Activated T-helper 17 cell treated with anti-CD3 and anti-CD28 coated beads, Interleukin-2, amount 50 U/mL, for 72 hours (primary cell): ENCODE measurements at places on chromosomes 7 and 10.

DNA sequence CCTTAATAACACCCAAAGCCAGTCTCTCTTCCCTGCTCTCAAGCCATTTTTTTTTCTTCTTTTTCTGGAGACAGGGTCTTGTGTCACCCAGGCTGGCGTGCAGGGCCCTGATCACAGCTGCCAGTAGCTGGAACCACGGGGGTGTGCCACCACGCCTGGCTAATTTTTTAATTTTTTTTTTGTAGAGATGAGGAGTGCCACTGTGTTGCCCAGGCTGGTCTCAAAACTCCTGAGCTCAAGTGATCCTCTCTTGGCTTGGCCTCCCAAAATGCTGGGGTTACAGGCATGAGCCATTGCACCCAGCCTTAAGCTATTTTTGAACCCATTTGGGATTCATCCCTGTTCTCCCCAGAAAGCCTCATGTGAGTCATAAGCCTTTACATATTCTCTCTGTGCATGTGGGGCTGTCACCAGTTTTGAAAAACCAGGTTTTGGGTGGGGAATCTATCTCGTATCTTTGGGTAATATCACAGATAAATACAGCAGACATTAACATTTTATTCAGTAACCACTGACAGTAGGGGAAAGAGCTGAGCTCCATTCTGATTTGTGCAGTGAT is 15.5 kb downstream of the ZNF487 start:
- H3K27ac ChIP-seq: peak overlapping the region; percentile 97
- H3K4me1 ChIP-seq: peaks cover 24% of the 10 kb centered on the region
- no peaks in the 10 kb centered on the region for H3K27me3 ChIP-seq
- no peak for ATAC-seq

GRCh38 chr10:73911553-73912004 is 647 bp downstream of the PLAU start:
- ATAC-seq: no peak
- H3K36me3 ChIP-seq: no peaks in the 10 kb centered on the region
- peaks cover 10% of the 10 kb centered on the region for H3K4me1 ChIP-seq
- H3K4me3 ChIP-seq: peak overlapping the region; percentile 68
- H3K27me3 ChIP-seq: peaks cover 10% of the 10 kb centered on the region
- no peak overlapping the region for H3K27ac ChIP-seq

DNA sequence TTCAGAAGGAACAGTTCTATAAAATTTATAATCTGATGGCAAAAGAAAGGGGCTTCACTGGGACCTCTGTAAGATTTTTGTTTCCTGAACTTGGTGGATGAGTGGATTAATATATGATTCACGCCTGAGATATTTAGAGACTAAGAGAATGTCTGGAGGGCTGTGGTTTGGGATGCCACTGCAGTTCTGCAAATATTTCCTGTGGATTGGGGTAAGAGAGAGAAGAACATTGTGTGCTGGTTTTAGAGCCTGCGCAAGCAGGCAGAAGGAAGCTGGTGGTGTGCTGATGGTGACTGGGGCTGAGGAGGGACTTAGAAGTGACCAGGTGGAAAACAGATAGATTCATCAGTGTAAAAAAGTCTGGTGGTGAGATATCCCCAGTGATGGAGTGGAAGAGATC is 87.0 kb downstream of the SUGCT start:
- no peak overlapping the region for H3K4me3 ChIP-seq
- H3K27ac ChIP-seq: no peak overlapping the region
- no peaks in the 10 kb centered on the region for H3K36me3 ChIP-seq
- ATAC-seq: no peak
- no peaks in the 10 kb centered on the region for H3K27me3 ChIP-seq

GRCh38 chr7:28358423-28358868 is 53.9 kb upstream of the CREB5 start:
- no peaks in the 10 kb centered on the region for H3K36me3 ChIP-seq
- no peak overlapping the region for H3K27ac ChIP-seq
- H3K4me1 ChIP-seq: no peaks in the 10 kb centered on the region
- peak; percentile 74 for ATAC-seq
- no peak overlapping the region for H3K4me3 ChIP-seq
- peaks cover 8% of the 10 kb centered on the region for H3K27me3 ChIP-seq

GRCh38 chr7:36487756-36488336 is 98.2 kb downstream of the ANLN start:
- H3K27ac ChIP-seq: no peak overlapping the region
- H3K36me3 ChIP-seq: no peaks in the 10 kb centered on the region
- H3K4me3 ChIP-seq: no peak overlapping the region
- H3K4me1 ChIP-seq: no peaks in the 10 kb centered on the region

DNA sequence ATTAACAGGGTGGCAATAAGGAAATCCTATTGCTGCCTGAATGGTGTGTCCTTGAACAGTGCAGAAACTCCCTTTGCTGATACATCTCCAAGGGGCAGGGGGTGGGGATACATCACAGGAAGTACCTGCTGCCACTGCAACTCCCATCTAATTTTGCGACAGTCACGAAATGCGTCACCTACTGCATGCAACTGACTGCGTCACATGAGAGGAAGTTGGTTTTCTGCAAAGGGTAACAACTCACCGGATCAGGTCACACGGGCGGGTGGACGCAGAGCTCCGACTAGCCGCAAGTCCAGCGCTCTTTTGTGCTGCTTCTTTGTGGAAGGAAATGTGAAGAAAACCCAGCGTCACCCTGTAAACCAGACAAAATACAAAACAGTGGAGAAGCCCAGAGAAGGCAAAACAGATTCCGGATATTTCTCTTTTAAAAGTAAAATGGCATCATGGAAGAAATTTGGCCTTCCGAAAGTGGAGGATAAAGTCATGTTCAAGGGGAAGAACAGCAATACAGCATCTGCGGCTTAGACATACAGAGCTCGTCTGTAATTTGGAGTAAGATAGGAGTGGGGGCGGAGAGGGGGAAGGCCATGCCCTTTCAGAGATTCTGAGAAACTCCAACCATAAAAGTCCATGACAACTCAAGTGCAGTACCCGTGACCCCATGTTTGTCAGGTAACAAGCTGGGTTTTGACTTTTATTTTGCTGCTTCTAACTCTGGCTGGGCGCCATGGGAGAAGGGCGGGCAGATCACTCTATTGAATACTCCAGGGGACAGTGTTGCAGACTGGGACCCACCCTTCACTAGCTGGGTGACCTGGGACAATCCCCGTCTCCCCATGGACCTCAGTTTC is 32.3 kb upstream of the PLEKHS1 start:
- H3K27ac ChIP-seq: no peak overlapping the region
- no peaks in the 10 kb centered on the region for H3K27me3 ChIP-seq
- peaks cover 63% of the 10 kb centered on the region for H3K36me3 ChIP-seq

DNA sequence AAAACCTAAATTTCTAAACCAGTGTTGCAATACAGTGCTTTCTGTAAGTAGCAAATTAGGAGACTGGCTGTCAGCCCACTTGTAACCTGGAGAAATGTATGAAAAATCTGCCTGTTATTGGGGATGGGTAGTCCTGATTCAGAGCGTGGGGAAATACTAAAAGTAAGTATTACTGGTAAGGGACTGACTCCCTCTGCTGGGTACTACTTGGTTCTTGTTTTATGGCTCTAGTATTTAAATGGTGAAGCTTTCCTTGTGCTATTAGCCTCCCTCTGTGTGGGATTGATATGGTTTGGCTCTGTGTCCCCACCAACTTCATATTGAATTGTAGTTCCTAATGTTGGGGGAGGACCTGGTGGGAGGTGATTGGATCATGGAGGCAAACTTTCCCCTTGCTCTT is 886.1 kb downstream of the SORCS1 start:
- no peak overlapping the region for H3K27ac ChIP-seq
- H3K4me1 ChIP-seq: no peaks in the 10 kb centered on the region
- H3K36me3 ChIP-seq: no peaks in the 10 kb centered on the region
- ATAC-seq: no peak
- H3K27me3 ChIP-seq: no peaks in the 10 kb centered on the region

DNA sequence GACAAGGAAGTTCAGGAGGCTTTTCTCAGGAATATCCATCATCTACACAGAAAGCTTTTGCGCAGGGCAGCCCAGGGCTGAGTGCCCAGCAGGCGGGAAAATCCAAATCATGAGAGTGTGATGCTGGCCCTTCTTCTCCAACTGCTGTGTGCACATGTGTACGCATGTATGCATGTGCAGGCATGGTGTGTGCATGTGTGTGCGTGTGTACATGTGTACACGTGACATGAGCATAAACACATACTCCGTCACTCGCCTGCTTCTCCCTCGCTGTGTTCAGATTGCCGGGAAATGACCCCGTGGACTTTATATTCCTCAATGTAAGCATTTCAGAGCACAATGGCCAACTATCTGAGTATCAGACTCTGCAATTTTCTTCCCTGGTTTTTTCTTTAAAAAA is 85.1 kb downstream of the PRPF18 start:
- no peak overlapping the region for H3K27ac ChIP-seq
- H3K4me3 ChIP-seq: no peak overlapping the region
- H3K36me3 ChIP-seq: no peaks in the 10 kb centered on the region
- no peaks in the 10 kb centered on the region for H3K27me3 ChIP-seq
- ATAC-seq: no peak

DNA sequence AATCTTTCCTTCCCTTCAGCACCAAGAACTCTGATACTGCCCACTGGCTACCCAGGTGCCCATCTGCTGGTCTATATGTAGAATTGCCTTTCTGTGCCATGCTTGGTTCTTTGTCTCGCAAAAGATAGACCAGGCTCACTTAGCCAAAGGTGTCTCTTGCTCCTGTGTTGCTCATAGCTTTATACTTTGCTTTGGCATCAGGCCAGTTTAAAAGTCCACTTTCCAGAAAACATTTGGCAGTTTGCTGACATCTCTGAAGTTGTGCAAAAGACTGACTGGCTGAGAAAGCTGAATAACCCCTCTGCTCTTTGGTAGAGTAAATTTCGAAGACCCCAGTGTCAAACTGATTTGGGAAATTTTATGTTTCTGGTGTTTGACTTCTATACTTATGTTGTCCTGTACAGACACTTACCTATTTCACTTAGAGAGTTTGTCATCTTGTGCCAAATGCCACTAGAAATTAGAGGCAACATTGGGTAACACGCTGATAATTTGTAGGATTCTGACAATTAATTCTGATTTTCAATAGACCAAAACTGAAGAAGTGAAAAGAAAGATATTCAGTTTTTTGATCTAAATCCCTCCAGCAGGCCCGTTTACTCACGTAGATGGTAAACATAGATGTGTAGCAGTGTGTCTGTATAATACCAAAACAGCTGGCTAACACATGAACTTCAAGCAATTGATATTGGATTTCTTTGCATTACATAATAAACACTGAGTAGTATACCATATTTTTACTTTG is 91.1 kb downstream of the CPED1 start:
- no peaks in the 10 kb centered on the region for H3K4me1 ChIP-seq
- no peak overlapping the region for H3K4me3 ChIP-seq
- ATAC-seq: no peak

DNA sequence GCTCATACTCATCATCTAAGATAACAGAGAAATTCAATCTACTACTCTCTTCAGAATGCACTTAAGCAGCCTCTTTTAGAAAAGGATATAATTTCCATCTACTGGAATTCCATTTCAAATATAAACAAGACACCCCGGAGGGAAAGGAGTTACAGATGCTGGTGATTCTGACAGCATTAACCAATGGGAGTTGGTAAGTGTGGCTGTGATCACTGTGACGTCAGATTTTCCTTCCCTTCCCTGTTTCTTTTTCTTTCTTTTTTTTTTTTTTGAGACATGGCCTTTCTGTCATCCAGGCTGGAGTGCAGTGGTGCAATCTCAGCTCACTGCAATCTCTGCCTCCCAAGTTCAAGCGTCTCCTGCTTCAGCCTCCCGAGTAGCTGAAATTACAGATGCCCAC is 106.6 kb downstream of the ACTR3B start:
- ATAC-seq: no peak
- H3K27ac ChIP-seq: no peak overlapping the region
- no peak overlapping the region for H3K4me3 ChIP-seq
- H3K27me3 ChIP-seq: no peaks in the 10 kb centered on the region
- H3K4me1 ChIP-seq: peaks cover 3% of the 10 kb centered on the region

DNA sequence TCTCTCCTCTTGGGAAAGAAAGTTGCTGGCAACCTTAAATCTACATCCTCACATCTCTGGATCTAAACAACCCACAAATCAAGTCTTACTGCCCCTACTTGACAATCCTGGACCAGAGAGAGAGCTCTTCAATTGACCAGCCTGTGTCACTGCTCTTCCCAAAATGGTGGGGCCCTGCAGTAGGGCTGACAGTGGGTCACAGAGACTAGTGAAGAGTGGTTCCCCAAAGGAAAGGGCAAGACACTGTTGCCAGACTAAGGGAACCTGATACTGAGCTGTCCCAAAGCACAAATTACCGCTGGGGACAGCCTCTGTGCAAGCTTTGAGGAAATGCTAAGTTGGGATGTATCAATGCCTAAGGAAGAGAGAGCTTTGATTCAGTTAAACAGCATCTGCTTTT is 4.5 kb upstream of the GPRIN2 start:
- H3K4me1 ChIP-seq: peaks cover 4% of the 10 kb centered on the region
- ATAC-seq: no peak
- no peak overlapping the region for H3K4me3 ChIP-seq
- H3K27me3 ChIP-seq: peaks cover 2% of the 10 kb centered on the region
- H3K36me3 ChIP-seq: no peaks in the 10 kb centered on the region

DNA sequence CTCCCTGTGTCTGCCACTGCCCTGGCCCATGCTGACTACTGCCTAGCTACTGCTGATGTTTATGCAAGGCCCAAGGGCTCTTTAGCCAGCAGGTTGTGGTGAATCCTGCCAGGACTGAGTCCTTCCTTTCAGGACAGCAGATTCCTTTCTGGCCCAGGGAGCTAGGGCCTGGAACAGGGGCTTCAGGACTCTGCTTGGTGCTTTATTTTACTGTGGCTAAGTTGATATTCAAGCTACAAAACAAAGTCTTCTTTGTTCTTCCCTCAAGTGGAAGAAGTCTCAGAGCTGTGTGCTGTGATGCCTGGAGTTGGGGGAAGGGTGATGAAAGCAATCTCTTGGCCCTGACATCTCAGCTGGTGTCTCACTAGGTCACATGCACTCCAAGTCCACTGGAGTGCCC is 66.2 kb upstream of the NME8 start:
- H3K27ac ChIP-seq: no peak overlapping the region
- H3K27me3 ChIP-seq: peaks cover 12% of the 10 kb centered on the region
- H3K4me3 ChIP-seq: no peak overlapping the region
- no peak for ATAC-seq
- H3K4me1 ChIP-seq: no peaks in the 10 kb centered on the region

DNA sequence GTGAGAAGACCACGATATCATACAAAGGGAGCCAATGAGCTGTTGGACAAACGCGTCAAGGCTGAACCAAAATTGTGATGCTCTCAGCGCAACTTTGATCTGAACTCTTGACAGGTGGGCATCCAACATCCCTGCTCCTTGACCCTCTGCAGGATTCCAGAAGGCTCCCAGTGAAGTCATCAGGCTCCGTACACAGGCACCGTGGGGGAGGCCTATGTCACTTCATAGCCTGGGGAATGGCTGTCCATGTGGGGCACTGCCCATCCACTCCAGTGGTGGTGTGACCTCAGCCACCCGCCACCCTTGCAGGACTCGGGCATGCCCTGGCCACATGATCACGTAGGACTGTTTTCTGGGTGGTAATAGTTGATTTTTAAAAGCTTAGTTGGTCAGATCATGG is 233.8 kb upstream of the GRB10 start:
- H3K4me1 ChIP-seq: no peaks in the 10 kb centered on the region
- H3K27ac ChIP-seq: no peak overlapping the region
- peaks cover 5% of the 10 kb centered on the region for H3K27me3 ChIP-seq
- no peaks in the 10 kb centered on the region for H3K36me3 ChIP-seq

GRCh38 chr7:89021741-89022140 is 226.2 kb upstream of the TEX47 start:
- no peaks in the 10 kb centered on the region for H3K27me3 ChIP-seq
- H3K4me3 ChIP-seq: no peak overlapping the region
- ATAC-seq: no peak
- H3K36me3 ChIP-seq: no peaks in the 10 kb centered on the region
- no peaks in the 10 kb centered on the region for H3K4me1 ChIP-seq
- no peak overlapping the region for H3K27ac ChIP-seq

GRCh38 chr7:130090745-130091532 is 20.6 kb downstream of the KLHDC10 start:
- H3K27ac ChIP-seq: peak overlapping the region; percentile 69
- no peak overlapping the region for H3K4me3 ChIP-seq
- peak; percentile 88 for ATAC-seq
- peaks cover 20% of the 10 kb centered on the region for H3K4me1 ChIP-seq
